ENCODE measurements at places on chromosomes 1 and 21.

DNA sequence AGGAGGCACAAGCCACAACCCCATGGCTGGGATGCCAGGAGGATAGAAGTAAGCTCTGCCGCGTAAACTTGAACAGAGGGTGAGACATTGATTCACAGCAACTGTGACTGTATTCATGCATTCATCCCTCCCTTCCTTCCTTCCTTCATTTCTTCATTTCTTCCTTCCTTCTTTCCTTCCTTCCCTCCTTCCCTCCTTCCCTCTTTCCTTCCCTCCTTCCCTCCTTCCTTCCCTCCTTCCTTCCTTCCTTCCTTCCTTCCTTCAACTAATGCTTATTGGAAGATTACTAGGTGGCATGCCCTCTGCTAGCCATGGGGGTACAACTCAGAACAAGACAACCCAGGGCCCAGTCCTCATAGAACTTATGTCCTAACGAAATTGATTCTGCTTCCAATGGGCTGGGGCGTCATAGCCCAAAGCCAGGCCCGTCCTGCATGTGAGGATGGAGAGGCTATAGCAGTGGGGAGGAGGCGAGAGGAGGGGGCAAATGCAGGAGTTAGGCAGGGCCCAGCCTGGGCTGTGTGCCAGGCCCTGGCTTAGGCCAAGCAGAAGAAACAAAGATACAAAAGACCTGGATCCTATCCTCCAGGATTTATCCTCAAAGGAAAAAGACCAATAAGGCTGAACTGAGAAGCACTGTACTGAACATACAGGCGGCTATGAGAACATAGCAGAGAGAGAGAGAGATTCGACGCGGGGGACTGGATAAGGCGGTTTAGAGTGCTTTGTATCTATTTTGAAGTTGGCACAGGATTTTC lies 24.4 kb upstream of the PAXBP1 start:
- DNase-seq: no peak

GRCh38 chr1:161907265-161907664 lies 116.4 kb downstream of the OLFML2B start:
- DNase-seq: no peak

GRCh38 chr1:203346060-203346768 lies 4.7 kb downstream of the FMOD start:
- no peak for DNase-seq

DNA sequence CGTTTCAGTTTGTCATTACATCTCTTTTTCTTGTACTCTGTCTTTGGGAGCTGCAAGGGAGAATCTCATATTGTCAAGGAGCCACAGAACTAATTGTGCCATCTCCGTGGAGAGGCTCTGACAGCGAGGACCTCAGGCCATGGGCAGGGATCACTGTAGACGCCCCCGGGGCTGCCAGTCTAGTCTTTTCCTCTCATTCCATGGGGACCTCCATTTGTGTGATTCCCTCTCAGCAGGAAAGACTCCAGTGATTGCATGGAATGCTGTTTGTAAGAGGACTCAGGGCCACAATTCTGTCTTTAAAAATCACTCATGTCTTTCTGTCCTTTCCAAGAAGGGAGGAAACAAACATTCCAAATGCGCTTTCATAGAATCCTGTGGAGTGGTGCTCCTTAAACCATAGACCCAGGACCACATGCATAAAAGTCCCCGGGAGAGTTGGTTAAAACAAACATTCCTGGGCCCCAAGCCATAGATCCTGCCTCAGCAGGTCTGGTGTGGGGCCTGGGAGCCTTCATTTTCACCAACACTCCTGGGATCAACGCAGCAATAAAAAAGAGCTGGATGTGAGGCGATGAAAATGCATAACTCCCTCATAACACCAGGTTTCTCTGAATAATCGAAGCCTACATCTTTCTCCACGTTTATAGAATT lies 104.5 kb downstream of the ZP4 start:
- no peak for DNase-seq

DNA sequence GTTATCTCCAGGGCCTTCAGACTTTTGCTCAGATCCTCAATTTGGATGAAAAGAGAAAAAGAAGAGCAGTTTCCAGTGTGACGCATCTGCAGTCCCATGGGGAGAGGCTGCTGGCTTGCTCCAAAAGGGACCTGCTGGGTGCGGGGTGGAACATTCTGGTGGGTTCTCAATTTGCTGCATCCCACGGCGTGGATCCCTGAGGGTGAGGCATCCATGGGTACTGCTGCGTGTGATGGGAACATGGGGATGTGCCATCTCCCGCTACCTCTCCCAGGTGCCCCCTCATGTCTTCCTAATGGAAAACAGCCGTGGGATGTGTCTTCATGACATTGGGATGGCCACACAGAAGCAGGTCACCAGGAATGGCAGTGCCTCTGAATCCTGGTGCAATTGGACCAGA lies 221.3 kb upstream of the AJAP1 start:
- DNase-seq: no peak

- DNase-seq: peak; percentile 83
Measured at GRCh38 chr1:12161662-12162458, 4.9 kb upstream of the TNFRSF1B start.

DNA sequence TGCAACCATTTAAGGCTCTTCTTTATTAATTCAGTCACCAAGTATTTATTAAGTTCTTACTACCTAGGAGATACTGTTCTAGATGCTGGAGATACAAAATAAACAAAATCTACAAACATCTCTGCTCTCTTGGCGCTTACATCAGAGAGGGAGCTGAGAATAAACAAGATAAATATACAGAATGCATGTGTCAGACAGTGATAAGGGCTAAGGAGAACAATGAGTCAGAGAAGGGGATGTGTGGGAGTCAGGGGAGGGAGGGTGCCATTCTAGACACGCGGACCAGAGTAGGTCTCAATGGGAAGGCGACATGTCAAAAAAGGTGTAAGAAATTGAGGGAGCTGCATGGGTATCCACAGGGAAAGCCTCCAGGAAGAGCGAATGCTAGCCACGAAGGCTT lies 393.2 kb downstream of the RWDD3 start:
- no peak for DNase-seq

GRCh38 chr1:207017615-207018559 lies 14.7 kb downstream of the C1orf116 start:
- DNase-seq: peak; percentile 45

GRCh38 chr1:18205319-18205718 lies 97.7 kb downstream of the IGSF21 start:
- no peak for DNase-seq

DNA sequence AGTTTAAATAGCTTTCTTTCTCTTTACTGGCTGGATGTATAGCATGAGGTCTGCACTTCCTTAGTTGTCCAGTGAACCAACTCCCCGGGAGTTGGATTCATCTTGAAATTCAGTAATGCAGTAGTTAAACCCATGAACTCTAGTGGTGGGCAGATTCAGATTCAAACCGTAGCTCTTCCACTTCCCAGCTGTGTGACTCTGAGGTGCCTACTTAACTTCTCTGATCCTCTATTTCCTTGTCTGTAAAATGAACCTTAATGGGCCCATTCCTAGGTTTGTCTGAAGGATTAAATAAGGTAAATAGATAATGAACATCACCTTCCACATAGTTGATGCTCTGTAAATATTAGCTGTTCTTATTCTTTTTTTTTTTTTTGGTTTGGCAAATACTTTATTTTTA lies 16.5 kb downstream of the PIK3CD start:
- DNase-seq: no peak

GRCh38 chr1:232922485-232922884 lies 27.9 kb upstream of the NTPCR start:
- no peak for DNase-seq

GRCh38 chr21:25079053-25079452 lies 528.2 kb downstream of the MRPL39 start:
- no peak for DNase-seq

GRCh38 chr1:1298861-1299685 lies 8.7 kb downstream of the ACAP3 start:
- peak; percentile 95 for DNase-seq

DNA sequence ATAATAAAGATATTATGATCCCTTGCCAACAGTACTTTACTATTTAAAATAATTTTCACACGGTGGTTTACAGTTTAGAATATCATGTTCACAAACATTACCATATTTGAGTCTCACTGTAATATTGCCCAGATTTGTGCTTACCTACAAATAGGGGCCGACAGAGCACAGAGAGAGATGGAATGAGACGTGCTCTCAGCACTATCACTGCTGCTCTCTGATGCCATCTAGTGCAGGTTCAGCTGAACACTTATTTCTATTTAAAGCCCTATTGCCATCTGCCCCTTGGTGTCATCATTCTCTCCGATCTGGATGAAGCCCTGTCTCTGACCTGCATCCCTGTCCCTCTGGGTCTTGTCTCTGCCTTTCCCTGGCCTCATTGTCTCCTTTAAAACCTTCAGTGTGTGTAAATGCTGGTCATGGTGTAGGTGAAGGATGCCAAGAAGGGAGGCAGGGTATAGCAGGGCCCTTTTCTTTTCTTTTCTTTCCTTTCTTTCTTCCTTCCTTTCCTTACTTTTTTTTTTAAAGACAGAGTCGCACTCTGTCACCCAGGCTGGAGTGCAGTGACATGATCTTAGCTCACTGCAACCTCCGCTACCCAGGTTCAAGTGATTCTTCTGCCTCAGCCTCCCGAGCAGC lies 6.9 kb upstream of the GPATCH4 start:
- peak; percentile 94 for DNase-seq

DNA sequence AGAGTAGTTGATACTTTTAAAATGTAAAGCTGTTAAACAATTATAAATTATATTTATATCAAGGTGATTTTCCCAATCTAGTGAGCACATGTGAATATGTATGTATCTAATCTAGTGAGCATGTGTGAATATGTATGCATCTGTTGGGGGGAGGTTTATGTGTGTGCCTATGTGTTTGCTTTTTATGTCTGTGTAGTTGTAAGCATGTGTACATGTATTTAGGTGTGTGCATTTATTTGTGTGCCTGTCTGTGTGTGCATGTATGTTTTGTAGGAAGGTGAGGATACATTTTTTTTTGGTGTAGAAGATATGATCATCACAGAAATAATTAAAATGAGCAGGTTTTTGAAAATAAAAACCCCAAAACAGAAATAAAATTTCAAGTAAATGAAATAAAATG lies 318.9 kb upstream of the CHRM3 start:
- no peak for DNase-seq

GRCh38 chr1:41666981-41667631 lies 182.6 kb upstream of the EDN2 start:
- DNase-seq: no peak

DNA sequence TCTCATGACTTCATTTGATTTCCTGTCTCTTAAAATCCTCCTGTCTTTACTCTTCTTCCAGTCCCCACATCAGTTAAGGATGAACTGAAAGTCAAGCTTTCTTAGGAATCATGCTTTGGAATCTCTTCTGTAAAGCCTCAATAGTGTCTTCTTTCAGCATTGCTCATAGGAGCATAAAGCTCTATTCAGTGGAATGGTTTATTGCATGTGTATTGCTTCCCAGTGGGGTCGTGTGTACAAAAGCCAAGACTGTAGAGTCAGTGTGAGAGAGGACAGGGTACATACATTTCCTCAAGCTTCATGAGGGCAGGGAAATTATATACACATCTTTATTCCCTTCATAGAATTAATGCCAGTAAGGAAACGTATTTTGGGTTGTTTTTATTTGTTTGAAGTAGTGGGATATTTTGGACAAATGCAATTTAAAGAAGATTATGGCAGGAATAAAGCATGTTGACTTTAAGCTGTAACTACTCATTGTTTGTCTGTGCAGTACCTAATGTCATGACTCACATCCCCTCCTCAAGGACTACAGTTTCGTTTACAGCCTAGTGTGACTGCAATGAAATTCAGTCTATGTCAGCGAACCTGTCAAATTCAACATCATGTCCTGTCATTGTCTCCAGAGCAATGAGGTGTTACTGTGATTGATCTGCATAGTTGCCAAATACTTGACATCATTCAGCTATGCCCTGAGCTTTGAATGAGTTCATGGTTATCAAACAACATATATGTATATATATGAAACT lies 2164.2 kb downstream of the NCAM2 start:
- no peak for DNase-seq

DNA sequence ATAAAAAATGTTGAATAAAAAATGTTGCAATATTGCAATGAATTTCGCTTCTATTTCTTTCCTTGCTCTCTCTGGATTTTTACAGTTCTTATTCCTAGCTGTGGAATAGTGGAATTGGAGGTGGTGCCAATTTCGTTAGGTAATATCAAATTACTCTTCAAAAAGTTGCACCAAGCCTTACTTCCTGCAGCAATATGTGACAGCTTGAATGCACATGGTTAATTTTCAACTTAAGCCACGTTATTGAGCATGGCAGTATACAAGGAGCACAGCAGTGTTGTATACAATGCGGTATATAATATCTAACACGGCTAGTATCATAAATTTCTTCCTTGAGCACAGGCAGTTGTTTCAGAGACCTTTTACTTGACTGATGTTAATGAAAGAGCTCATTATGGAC lies 152.5 kb downstream of the NOS1AP start:
- DNase-seq: no peak

- DNase-seq: no peak
Measured at GRCh38 chr1:224211206-224211962, 28.3 kb downstream of the DEGS1 start.

GRCh38 chr1:76231320-76231719 lies 156.8 kb downstream of the ST6GALNAC3 start:
- no peak for DNase-seq

GRCh38 chr21:35652196-35652595 lies 408.1 kb downstream of the SETD4 start:
- DNase-seq: no peak

DNA sequence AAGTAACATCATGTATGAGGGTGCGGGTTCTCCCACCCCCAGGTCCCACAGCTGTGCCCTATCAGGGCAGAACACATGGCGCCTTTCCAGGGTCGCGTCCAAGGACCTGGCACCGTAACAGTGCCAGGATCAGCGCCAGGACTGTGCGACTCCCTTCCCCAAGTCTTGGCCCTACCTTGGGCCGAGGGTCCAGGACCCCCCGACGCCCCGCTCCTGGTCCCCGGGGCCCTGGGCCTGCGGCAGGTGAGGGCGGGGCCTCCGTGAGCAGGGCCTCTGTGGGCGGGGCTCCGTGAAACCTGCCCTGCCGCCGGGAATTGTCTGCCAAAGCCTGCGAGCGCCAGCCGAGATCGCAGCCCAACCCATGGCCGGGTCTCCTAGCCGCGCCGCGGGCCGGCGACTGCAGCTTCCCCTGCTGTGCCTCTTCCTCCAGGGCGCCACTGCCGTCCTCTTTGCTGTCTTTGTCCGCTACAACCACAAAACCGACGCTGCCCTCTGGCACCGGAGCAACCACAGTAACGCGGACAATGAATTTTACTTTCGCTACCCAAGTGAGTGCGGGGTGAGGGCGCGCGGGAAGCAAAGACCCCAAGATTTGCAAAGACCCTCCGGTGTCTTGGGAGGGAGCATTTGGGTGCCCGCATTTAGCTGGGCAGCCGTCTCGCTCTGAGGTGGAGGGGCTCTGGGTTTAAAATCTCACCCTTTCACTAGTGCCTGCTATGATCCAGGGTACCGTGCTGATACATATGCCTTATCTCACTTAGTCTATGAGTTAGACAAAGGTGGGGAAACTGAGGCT lies at the start of gene RHBG:
TSS of gene RHBG (plus strand) at position 323 of the 796 bp plus-strand sequence. CDS start at position 362, 39 bp downstream.
- no peak for DNase-seq

DNA sequence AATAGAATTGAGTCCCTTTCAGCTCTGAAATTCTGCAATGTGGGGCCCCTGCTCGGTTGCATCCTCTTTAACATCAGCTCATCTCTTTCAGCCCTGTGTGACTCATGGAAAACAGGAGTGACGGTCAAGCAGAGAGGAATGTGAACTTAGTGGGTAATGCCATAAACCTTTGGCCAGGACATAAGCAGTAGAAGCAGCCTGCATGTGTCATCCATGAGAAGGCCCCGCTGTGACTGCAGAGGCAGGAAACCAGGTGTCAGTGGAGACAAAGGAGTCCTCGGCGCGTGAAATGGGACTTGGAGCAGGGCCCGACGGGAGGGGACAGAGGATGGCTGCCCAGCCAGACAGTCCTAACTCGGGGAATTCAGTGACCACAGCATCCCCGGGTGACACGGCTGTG lies 21.1 kb upstream of the EPHB2 start:
- no peak for DNase-seq

Data from pons (tissue), 1 donor.